ENCODE measurements at places on chromosomes 6 and 20.

- DNase-seq = no peak
These were observed 546.6 kb downstream of the CD83 start for GRCh38 chr6:14664112-14664601.

DNA sequence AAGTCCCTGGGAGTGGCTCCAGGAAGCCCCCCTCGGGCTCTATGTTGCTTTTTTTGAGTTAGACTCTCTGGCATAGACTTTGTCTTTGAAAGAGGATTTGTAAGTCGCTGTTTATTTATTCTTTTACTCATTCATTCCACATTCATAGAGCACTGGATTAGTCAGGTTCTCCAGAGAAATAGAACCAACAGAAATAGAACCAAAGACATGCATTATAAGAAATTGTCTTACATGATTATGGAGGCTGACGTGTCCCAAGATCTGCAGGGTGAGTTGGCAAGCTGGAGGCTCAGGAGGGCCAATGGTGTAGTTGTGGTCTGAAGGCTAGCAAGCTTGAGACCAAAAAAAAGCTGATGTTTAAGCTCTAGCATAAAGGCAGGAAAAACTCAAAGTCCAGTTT is 98.3 kb upstream of the CHD6 start:
- DNase-seq = no peak

DNA sequence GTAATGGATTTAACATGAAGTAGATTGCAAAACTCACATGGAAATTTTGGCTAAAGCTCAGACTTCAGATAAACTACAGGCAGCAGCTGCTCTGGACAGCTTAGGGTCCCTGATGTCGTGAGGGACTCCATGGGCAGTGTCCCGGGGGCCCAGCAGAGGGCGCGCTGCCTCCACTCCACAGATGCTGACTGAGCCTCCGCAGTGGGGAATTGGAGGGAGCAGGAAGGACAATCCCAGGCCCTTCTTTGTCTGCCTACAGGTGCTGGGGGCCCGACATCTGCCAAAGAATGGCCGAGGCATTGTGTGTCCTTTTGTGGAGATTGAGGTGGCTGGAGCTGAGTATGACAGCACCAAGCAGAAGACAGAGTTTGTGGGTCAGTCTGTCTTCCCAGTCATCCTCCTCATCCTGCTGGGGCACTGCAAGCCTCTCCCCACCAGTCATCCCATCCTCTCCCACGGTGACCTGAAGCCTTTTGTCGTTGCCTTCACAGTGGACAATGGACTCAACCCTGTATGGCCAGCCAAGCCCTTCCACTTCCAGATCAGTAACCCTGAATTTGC is 35.9 kb downstream of the PLCG1 start:
- peak; percentile 82 for DNase-seq

DNA sequence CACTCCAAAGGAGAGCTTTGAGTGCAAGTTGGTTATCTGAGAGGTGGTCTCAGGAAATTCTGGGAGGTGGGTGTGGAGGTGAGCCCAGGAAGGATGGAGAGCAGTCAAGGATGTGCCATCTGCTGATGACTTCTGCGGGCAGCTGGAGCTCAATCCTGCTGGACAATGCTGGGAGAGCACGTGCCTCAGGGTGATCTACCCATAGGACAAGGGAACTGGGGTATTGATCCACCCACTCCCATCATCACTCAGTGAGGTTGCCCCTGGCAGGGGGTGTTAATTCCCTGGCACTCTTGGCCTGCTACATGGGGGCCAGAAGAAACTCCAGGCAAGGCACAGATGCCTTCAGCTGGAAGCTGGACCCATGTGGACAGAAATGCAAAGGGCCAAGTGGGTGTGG is 7.1 kb upstream of the ZBP1 start:
- DNase-seq = no peak

GRCh38 chr6:29553268-29554057 is 6.1 kb downstream of the UBD start:
- peak; percentile 75 for DNase-seq

- no peak for DNase-seq
These were observed 379.9 kb downstream of the SAMD5 start for GRCh38 chr6:147888374-147888773.

DNA sequence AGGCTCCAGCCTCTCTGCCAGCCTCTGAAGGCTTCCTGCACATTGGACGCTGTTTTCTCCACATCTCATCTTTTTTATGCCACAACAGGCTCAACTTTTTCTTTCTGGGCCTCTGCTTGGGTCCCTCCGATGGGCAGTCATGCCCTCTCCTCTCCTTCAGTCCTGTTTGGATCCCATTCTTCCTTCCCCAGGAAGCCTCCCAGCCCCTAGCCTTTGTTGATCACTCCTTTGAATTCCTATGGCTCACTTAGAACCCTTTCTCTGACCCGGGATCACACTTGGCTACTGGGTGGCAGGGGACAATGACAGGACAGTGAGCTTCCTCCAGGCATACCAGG is 4.5 kb downstream of the SLA2 start:
- DNase-seq = no peak

DNA sequence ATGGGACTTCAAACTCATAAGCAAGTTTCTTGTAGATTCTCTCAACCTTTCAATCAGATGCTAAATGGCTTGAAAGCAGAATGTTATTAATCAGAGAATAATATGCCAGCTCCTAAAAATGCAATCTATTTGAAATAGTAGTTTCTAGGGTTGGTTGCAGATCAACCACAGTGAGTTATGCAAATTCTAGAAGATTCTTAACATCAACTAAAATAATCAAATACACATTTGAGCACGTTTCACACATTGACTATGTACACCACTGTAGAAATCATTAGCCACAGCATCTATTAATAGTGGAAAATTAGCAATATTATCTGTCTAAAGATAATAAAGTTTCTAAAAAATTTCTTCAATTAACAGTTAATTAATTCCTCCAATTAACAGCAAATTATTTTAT is 141.9 kb upstream of the GJE1 start:
- DNase-seq = no peak

- no peak for DNase-seq
These were observed 29.0 kb upstream of the MPC1 start for GRCh38 chr6:166411721-166412151.

GRCh38 chr20:8393381-8393780 is 261.3 kb downstream of the PLCB1 start:
- DNase-seq = no peak

DNA sequence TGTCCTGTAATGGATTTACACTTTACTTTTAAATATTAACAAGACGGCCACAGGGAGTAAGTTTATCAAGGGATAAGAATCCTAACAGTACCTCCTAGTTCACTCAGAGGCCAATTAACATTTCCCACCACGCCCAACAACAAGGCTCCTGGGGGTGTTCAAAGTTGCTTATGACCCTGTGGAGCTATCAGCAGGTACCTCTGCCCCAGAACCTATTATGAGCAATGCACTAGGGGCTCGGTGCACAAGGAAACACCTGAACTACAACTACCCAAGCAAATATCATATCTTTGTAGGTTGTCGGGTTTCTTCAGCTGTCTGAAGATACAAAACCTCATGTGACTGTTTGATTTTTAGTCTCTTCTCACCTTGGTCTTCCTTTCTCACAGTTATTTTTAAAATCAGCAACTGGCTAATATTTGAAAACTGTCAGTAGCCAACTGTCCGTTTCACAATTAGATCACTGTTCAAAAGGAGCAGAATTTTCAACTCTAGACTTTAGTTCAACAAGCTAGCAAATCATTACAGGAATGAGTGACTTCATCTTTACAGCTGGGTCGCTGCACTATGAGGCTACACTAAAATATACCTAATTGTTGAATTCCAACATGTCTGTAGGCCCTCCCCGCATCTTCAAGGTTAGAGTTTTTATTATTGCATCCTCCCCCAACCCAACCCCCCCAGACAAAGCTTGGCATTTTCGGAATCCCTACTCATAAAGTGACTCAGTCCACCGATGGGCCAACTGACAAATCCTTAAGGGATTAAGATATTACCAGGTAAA is 38.1 kb downstream of the B4GALT5 start:
- no peak for DNase-seq

DNA sequence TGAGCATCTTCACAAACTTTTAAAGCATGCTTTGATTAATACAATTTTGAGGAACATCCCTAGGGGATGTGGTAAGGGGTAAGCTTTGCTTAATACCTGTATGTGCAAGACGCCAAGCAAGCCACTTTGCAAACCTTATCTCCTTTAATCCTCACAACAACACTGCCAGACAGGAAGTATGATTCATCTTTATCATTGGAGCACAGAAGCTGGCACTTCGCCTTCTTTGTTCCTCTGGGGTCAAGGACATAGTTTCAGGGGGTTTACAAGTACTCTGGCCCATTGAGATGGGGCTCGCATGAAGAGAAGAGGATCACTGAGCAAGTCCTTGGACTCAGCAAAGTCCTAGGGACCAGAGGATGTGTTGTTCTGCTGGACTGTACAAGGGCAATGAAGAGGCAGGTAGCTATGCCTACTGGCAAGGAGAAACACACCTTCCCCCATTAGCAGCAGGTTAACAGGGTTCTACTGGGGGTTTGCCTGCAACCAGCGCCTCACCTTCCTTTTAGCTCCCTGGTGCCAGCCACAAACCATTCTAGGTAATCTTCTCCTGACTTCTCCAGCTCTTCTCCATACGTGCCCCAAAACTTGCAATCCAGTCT is 8.8 kb downstream of the TMEM244 start:
- DNase-seq = peak; percentile 92

GRCh38 chr6:34315780-34316179 is 67.0 kb upstream of the SMIM29 start:
- peak; percentile 75 for DNase-seq

- DNase-seq = peak; percentile 40
These were observed 1.5 kb downstream of the TP53INP2 start for GRCh38 chr20:34705397-34706301.

DNA sequence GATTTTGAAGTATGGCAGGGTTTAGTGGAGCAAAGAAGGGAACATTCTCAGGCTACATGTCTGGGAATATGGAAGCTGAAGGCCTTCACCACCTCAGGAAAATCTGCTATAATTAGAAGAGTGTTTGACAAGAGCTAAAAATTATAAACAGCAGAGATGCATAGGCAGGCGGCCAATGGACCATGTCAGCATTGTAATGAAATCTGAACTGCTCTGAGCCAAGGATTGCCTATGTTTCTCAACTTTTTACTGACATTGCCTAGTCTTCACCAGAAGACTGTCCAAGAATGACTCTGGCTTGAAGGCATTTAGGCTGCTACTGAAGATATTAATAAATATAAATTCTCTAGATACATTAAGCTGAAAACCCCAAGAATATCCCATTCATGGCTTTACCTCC is 84.1 kb downstream of the C6orf52 start:
- DNase-seq = no peak

DNA sequence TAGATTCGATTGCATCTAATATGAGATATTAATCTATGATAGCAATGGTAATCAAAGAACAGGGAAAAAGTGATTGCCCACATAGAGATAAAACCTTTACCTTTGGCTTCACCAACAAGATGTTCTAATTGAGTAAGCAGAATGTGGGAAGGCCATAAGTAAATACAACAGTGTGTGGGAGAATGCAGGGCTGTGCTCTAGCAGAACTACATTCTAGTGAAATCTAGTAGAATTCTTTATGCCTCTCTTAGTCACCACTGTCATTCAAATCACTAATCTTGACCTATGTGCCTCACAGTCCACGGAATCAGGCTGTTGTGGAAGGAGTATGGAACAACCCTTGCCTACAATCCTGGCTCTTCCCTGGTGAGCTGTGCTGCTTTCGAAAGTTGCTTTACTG is 30.4 kb upstream of the MCM9 start:
- no peak for DNase-seq

- no peak for DNase-seq
These were observed 6.8 kb downstream of the PMEPA1 start for GRCh38 chr20:57703013-57703412.

- DNase-seq = no peak
These were observed 119.7 kb downstream of the ADGRG6 start for GRCh38 chr6:142421285-142422117.

- DNase-seq = no peak
These were observed 107.2 kb upstream of the GGTLC1 start for GRCh38 chr20:24095756-24096155.

DNA sequence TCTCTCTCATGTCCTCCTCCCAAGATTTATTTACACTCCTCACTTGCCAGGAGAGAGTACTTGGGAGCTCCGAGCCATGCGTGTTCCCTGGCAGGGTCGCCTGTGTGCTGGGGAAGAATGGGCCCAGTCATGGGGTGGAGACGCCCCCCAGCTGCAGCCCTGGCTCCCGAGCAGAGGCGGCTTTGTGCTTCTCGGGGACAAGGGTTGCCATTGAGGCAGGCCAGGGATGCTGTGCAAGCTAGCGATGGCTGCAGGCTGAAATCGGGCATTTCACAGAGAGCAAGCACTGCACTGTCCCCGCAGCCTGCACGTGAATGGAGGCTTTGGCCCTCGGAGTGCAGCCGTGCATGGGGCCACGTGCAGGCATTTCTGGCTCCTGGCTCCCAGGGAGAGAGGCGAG is 23.8 kb downstream of the PHACTR3 start:
- DNase-seq = no peak

- no peak for DNase-seq
These were observed 114.9 kb upstream of the ATXN1 start for GRCh38 chr6:16876201-16876600.

GRCh38 chr20:34112600-34113101 is 608 bp upstream of the EIF2S2 start:
- DNase-seq = peak; percentile 67

- DNase-seq = no peak
These were observed 16.2 kb downstream of the LATS1 start for GRCh38 chr6:149701714-149702113.

DNA sequence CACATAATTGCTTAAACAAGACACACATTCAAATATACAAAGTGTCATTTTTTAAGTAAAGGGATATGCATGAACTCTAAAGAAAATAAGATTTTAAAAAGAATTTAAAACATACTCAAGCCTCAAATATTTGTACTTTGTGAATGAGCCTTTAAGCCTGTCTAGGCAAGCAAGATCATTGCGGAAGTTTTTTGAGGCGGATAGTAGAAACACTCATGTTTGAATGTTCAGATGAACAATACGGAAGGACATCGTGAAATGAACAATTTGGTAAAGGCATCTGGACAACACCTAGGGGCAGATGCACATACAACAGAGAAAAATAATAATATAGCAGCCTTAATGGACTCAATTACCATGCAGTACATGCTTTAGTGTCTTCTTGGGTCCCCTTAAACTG is 928.9 kb downstream of the TFAP2A start:
- DNase-seq = no peak
